A549 treated with Hydrocortisone at 1 μM for 4 hours (cell line): ENCODE measurements at places on chromosomes 4 and X. TPM values are rescaled to one million over a fixed set of nuclear protein-coding genes. Genes with fewer than 3 reads are reported as not detected.

C4orf36 gene
- total RNA-seq: 0.83 to 1.6 TPM (median 1.2 TPM) in 5 replicates

PSAPL1 gene
- total RNA-seq: 0.26 to 0.40 TPM (median 0.28 TPM) in 5 replicates

HSD17B13 gene
- 0.05 to 0.08 TPM in 2 of 5 replicates, not detected in the others for total RNA-seq

RS1 gene
- not detected in 5 replicates for total RNA-seq

PDHA1 gene
- 231 to 314 TPM (median 295 TPM) in 5 replicates for total RNA-seq

DCX gene
- total RNA-seq: not detected in 5 replicates

OCIAD2 gene
- total RNA-seq: 98.4 to 126 TPM (median 105 TPM) in 5 replicates

PRDM8 gene
- 0.10 to 0.46 TPM (median 0.17 TPM) in 5 replicates for total RNA-seq

SMIM10 gene
- total RNA-seq: 0.07 to 0.20 TPM (median 0.12 TPM) in 4 of 5 replicates, not detected in the other

TSPAN6 gene
- 36.5 to 46.4 TPM (median 40.9 TPM) in 5 replicates for total RNA-seq

PTCHD1 gene
- not detected in 5 replicates for total RNA-seq

PAQR3 gene
- total RNA-seq: 6.9 to 9.5 TPM (median 8.4 TPM) in 5 replicates

HSPA4L gene
- 6.2 to 9.4 TPM (median 6.6 TPM) in 5 replicates for total RNA-seq

STK32B gene
- total RNA-seq: 14.8 to 18.1 TPM (median 15.5 TPM) in 5 replicates

MAGED4 gene
- total RNA-seq: 5.3 to 9.8 TPM (median 7.9 TPM) in 5 replicates

DAPP1 gene
- total RNA-seq: not detected in 5 replicates

TEC gene
- total RNA-seq: 1.3 to 2.7 TPM (median 1.5 TPM) in 5 replicates

MAGEA2B gene
- total RNA-seq: 0.07 to 0.10 TPM in 2 of 5 replicates, not detected in the others

NEUROG2 gene
- 0.05 to 0.06 TPM in 2 of 5 replicates, not detected in the others for total RNA-seq

GIMD1 gene
- not detected in 5 replicates for total RNA-seq

NLGN4X gene
- total RNA-seq: 0.02 TPM in 2 of 5 replicates, not detected in the others

MXD4 gene
- 15.1 to 21.9 TPM (median 20.3 TPM) in 5 replicates for total RNA-seq

PHEX gene
- total RNA-seq: 0.31 to 0.42 TPM (median 0.35 TPM) in 5 replicates

F11 gene
- not detected in 5 replicates for total RNA-seq

ZBED1 gene
- total RNA-seq: 32.8 to 36.5 TPM (median 34.9 TPM) in 5 replicates

RIBC1 gene
- total RNA-seq: 0.54 to 0.94 TPM (median 0.67 TPM) in 5 replicates

TBC1D8B gene
- total RNA-seq: 0.75 to 1.7 TPM (median 1.1 TPM) in 5 replicates

HDAC8 gene
- total RNA-seq: 26.2 to 30.1 TPM (median 27.9 TPM) in 5 replicates

EPHA5 gene
- total RNA-seq: 0.21 to 0.40 TPM (median 0.39 TPM) in 5 replicates

GYG2 gene
- 3.4 to 5.1 TPM (median 4.5 TPM) in 5 replicates for total RNA-seq

GLRB gene
- total RNA-seq: 0.71 to 0.96 TPM (median 0.90 TPM) in 5 replicates

ARMCX2 gene
- total RNA-seq: 0.05 to 0.16 TPM (median 0.07 TPM) in 4 of 5 replicates, not detected in the other

SPON2 gene
- total RNA-seq: 0.31 to 1.0 TPM (median 0.39 TPM) in 5 replicates

POF1B gene
- total RNA-seq: 2.0 to 2.9 TPM (median 2.3 TPM) in 5 replicates

MAP3K15 gene
- total RNA-seq: 1.8 to 2.2 TPM (median 1.9 TPM) in 5 replicates

TRIM60 gene
- total RNA-seq: not detected in 5 replicates

PDZD11 gene
- total RNA-seq: 91.6 to 103 TPM (median 95.1 TPM) in 5 replicates

GPR50 gene
- total RNA-seq: 0.13 to 0.32 TPM (median 0.24 TPM) in 5 replicates

HELQ gene
- 3.6 to 5.8 TPM (median 4.8 TPM) in 5 replicates for total RNA-seq

CYTL1 gene
- not detected in 5 replicates for total RNA-seq

STAP1 gene
- total RNA-seq: not detected in 5 replicates

TMPRSS11B gene
- total RNA-seq: not detected in 5 replicates

BEND2 gene
- total RNA-seq: not detected in 5 replicates

CXorf51B gene
- total RNA-seq: not detected in 5 replicates

SRPX2 gene
- total RNA-seq: 2.0 to 2.7 TPM (median 2.5 TPM) in 5 replicates

XG gene
- 0.03 TPM in 1 of 5 replicates, not detected in the others for total RNA-seq

FATE1 gene
- total RNA-seq: not detected in 5 replicates

CENPU gene
- total RNA-seq: 21.0 to 25.0 TPM (median 23.4 TPM) in 5 replicates

ART3 gene
- total RNA-seq: not detected in 5 replicates
